ENCODE measurements at places on chromosomes 7 and 10.

- no peak for ATAC-seq
Observed at GRCh38 chr10:131249955-131250344, 61.6 kb downstream of the TCERG1L start.

GRCh38 chr10:22631646-22632278, 82.6 kb downstream of the PIP4K2A start:
- no peak for ATAC-seq

- ATAC-seq: no peak
Observed at GRCh38 chr10:95675403-95676116, 18.2 kb downstream of the TCTN3 start.

DNA sequence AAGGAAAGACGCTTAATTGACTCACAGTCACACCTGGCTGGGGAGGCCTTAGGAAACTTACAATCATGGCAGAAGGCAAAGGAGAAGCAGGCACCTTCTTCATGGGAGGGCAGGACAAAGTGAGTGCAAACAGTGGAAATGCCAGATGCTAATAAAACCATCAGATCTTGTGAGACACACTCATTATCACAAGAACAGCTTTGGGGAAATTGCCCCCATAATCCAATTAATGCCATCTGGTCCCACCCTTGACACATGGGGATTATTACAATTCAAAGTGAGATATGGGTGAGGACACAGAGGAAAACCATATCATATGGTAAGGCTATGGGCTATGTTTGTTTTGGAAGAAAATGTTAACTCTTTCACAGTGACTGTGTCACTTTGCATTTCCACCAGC, 1272.5 kb upstream of the CELF2 start:
- ATAC-seq: no peak

GRCh38 chr10:33174674-33175434, 159.6 kb downstream of the NRP1 start:
- ATAC-seq: no peak

Measured in stimulated activated memory B cell treated with anti-CD40 and anti-IgM and Interleukin-4, amounts not matched to agents 10 μg/mL and 1 μg/mL and 100 μg/mL, for 72 hours (primary cell).